ENCODE measurements at places on chromosomes 7 and 10.

- no peak for DNase-seq
Measured at GRCh38 chr10:42690449-42691360, 52.3 kb upstream of the ZNF33B start.

DNA sequence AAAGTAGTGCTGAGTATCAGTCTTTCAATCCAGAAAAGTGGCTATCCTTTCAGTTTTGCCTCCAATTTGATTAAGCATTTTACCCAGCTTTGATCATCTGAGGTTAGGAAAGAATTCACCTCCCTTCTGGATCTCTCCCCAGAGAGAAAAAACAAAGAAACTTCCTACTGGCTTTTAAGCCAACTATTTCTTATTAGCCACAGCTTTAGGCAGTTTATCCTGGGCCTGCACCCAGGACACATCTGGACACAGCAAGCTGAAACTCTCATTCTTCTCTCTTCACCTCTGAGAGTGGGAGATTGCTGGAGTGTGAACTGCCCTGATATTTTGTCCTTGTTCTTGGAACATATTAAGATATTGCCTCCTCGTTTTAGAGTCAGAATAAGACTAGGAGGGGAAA is 43.5 kb upstream of the LSM8 start:
- DNase-seq: no peak

GRCh38 chr7:27759491-27759890 is 19.5 kb downstream of the TAX1BP1 start:
- no peak for DNase-seq

DNA sequence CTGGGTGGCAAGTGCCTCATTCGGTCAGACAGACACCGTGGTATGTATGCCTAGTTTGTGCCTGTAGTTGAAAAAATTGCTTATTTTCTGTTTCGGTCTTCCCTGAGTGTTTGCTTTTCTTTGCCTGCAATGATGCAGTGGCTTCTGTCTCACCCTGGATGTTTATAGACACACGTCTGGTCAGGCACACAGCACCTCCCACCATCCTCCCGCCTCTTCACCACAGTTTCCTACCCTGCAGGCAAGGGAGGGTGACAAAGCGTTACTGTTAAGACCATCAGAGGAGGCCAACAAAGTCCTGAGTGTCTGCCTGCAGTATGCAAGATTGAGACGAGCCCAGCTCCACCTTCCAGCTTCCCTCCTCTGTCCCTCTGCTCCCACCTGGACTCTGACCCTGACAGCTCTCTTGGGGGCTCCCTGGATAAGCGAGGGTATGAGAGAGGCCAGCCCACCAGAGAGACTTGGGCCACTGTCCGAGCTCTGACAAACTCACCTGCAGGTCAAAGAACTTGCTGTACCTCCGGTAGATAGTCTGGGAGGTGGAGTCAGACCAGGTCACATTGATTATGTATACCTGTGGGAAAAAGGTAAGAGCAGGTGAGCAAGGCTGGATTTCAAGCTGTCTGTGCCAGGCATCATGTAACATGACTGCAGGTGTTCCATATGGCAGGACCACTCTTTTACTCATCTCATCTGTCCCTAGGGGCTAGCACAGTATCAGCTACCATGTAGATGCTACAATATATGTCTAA is 54.4 kb downstream of the SH3PXD2A start:
- DNase-seq: no peak
